ENCODE measurements at places on chromosomes 2 and 18.

GRCh38 chr2:179936654-179937053 lies 70.4 kb downstream of the CWC22 start:
- no peak for DNase-seq

- DNase-seq, result no peak
Measured at GRCh38 chr18:3401669-3402620, 48.0 kb upstream of the TGIF1 start.

GRCh38 chr2:233856184-233856583 lies 1.8 kb upstream of the HJURP start:
- no peak for DNase-seq

- no peak for DNase-seq
Measured at GRCh38 chr2:47675196-47675825, 107.6 kb upstream of the MSH6 start.

- DNase-seq, result no peak
Measured at GRCh38 chr2:19871836-19872235, 29.9 kb downstream of the TTC32 start.

DNA sequence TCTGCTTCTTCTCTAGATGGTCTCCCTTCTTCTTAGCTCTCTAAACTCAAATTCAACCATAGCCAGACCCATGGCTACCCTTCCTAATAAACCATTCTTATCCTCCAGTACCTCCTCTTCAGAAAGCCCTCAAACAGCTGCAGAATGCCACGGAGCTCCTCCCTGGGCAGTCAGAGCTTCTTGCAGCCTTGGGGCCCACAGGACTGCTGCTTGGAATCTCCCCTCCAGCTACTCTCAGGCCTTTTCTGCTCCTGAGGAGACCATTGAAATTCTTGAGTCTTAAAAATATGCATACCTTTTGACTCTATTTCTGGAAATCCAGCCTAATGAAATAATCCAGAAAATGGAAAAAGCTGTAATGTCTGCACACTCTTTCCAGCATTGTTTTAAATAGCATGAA lies 30.7 kb downstream of the EFR3B start:
- DNase-seq, result no peak

DNA sequence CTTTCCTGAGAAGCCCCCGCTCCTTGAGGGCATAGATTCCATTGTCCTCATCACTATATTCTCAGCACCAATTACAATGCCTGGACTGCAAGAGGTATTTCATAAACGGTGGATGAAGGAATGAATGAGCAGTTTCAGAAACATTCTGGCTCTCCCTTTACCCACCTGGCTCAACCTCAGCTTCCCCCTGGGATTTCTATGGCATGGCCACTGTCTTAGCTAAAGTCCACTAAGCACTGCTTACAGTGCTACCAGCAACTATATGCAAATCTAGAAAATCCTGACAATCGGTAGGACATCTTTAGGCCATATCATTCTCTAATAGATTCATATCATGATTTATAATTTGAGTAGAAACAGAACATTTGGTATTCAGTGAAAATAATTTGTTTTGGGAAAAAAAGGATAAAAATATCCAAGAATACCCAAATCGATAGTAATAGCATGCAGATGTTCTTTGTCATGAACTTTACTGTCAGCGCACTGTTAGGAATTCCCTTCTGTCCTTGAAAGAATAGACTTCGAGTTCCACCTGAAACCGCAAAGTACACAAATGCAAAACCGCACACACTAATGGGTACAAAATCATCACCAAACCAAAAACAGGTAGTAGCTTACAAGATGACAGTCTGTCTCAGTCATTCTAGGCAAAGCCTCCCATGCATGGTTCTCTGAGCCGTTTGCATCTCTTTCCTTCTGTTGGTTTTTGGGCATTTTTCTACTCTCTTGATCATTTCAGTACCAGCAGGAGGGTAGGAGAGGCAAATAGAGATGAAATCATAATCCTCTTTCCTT lies 303.6 kb upstream of the ID2 start:
- no peak for DNase-seq

GRCh38 chr2:169818241-169818640 lies 6.5 kb downstream of the METTL5 start:
- DNase-seq, result no peak

GRCh38 chr2:57888463-57888862 lies 158.1 kb upstream of the VRK2 start:
- no peak for DNase-seq

- peak; percentile 38 for DNase-seq
Measured at GRCh38 chr2:227325839-227326195, 766 bp downstream of the MFF start.

GRCh38 chr2:192148620-192149321 lies 46.0 kb downstream of the TMEFF2 start:
- DNase-seq, result no peak

DNA sequence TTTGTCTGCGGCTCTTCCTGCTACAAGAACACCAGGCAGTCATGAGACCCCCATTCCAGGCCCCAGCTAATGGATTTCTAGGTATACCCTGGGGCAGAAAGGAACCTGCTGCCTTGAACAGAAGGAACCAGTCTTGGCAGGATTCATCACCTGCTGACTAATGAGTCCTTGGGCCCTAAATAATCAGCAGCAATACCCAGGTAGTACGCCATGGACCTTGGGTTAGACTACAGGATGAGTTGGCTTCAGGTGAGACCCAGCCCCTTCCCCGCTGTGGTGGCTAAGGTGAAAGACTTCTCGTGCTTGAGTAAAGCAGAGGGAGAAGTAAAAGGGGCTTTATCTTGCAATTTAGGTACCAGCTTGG lies 105.0 kb downstream of the SPIRE1 start:
- DNase-seq, result no peak

DNA sequence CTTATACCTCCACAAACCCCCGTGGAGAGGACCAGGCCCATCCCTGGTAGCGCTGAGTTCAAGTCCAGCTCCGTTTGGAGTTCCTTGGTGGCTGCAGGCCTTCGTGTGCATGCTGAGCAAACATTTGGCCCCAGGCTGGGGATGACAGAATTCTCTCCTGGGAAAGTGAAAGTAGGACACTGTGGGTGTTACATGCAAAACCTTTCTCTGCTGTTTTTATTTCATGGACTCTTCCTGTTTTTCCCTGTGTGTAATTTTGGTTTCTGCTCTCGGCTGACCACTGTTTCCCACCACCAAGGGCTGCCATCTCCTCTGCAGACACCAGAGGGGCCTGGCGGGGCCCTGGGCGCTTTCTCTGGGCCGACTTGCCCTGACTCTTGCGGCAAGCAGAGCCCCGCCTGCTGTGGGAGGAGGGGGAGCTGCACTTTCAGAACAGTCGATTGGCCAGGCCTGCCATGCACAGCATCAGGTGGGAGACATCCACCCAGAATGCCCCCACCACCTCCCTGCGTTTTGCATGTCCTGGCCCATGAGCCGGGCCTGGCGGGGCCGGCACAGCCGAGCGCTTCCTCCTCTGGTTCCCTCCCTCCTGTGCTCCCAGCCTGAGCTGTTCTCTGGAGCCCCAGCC lies 102.4 kb downstream of the CABLES1 start:
- no peak for DNase-seq

GRCh38 chr18:32208023-32208422 lies 18.2 kb downstream of the MEP1B start:
- no peak for DNase-seq

GRCh38 chr18:62585274-62586150 lies 62.7 kb downstream of the ZCCHC2 start:
- no peak for DNase-seq

- DNase-seq, result peak; percentile 8
Measured at GRCh38 chr18:27599202-27599829, 414.2 kb upstream of the CHST9 start.

GRCh38 chr2:84495539-84496146 lies 20.7 kb upstream of the DNAH6 start:
- DNase-seq, result peak; percentile 60

DNA sequence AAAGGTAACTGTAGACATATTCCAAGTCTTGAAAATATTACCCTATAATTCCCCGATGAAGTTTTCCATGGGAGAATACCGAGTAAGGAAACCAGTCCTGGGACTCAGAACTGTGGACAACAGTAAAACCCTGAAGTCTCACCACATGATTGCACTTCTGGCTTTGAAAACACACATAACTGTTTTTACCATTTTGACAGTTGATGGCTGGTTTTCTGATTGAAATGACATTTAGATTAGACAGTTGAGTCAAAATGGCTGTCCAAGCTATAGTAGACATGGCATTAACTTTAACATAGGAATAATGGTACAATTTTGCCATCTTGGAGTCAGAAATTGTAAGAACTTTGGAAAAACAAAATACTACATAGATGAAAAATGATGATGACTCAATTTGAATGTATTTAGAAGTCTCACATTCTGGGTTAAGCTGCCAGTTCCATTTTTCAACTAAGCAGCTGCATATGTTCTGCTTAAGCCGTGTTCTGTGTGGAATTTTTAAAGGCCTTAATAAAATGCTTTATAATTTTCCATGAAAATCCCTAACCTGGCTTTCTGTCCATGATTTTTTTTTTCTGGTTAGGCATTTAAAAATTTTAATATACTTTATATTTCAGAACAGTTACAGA lies 38.3 kb upstream of the WIPF1 start:
- DNase-seq, result no peak

- DNase-seq, result no peak
Measured at GRCh38 chr2:201116959-201117734, 1.2 kb downstream of the CFLAR start.

- no peak for DNase-seq
Measured at GRCh38 chr18:9742524-9743131, 34.5 kb downstream of the RAB31 start.
